OCI-M1 (cell line): ENCODE measurements at places on chromosomes 7 and 10.

DNA sequence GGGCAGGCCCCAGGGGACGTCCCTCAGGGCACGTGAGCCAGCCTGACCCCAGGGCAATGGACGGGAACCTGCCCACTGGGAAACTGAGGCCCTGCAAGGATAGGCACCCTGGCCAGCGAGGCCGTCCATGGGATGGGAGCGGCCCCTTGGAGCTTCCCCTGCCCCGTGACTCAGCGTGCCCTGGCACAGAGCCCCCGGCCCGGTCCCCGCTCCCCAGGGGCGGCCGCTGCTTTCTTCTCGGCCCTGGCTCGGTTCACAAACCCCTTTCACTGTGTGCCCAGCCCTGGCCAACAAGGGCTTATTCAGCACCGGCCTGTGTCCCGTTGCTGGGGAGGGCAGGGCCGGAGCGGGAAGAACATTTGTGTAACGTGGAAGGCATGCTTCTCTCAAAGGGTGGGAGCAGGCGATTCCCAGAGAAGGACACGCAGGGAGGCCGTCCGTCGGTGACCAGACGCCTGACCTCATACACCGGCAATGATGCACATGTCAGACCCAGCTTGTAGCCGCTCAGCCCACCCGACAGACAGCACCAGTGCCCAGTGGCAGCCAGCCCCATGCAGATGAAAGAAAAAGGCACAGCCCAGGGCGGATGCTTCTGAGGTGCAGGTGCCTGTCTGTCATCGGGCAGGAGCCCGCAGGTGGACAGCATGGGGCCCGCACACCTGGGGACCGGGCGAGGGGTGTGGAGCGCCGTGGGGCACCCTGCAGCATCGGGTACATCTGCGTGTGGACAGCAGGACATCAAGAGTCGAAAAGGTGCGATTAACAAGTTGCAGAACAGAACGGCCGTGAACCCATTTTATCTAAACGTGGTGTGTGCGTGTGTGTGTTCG, 94.5 kb downstream of the PDGFA start:
- DNase-seq, result no peak

GRCh38 chr10:101694674-101695403, at the start of gene FBXW4:
Gene FBXW4 (minus strand): TSS chr10:101695170. CDS start chr10:101695105, 65 bp downstream.
- DNase-seq, result peak; percentile 76

GRCh38 chr7:35695473-35695850, 527 bp upstream of the HERPUD2 start:
- no peak for DNase-seq

- DNase-seq, result no peak
These were observed 282.8 kb upstream of the MGMT start for GRCh38 chr10:129184196-129184595.

- no peak for DNase-seq
These were observed 11.2 kb downstream of the KCNMA1 start for GRCh38 chr10:77626266-77626935.

- no peak for DNase-seq
These were observed 276.1 kb downstream of the DNAJB6 start for GRCh38 chr7:157612664-157613561.

DNA sequence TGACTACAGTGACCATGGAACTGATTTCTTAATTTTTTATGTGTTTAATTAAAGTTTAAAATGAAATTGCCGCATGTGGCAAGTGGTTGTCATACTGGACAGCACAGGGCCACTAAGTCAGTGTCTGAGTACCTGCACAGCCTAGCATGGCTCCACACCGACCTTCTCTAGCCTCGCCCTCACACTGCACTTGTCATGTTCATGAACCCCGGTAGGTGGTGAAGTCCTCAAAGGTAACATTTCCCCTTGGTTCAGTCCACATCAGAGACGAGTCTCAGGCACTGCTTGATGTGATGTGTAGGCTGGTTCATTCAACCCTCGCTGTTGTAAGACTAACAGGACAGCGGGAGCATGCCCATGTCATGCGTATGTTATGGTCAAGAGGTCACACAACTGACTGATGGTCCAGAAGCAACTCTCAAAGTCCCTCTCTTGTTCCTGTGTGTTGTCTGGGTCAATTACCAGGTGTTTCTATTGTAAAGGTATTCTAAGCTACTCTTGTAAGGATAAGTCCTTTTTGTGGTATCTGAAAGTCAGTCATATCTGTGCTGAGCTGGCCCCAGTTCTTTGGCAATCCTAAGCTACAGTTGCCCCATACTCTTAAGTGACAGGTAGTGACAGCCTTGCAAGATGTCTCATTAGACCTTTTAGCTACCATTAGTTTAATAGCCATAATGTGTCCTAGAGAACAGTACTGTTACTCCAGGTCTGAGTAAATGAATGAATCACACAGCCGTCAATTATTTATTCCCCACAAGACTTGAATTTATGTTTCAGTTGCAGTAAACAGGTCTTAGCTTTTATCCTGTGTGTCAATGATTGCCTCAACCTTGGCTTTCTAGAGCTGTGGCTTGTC, 32.9 kb upstream of the ZC3HAV1L start:
- no peak for DNase-seq

GRCh38 chr10:133422807-133423771, 1.3 kb downstream of the SPRN start:
- no peak for DNase-seq

- no peak for DNase-seq
These were observed 229.7 kb downstream of the TSPAN12 start for GRCh38 chr7:120628251-120628650.

DNA sequence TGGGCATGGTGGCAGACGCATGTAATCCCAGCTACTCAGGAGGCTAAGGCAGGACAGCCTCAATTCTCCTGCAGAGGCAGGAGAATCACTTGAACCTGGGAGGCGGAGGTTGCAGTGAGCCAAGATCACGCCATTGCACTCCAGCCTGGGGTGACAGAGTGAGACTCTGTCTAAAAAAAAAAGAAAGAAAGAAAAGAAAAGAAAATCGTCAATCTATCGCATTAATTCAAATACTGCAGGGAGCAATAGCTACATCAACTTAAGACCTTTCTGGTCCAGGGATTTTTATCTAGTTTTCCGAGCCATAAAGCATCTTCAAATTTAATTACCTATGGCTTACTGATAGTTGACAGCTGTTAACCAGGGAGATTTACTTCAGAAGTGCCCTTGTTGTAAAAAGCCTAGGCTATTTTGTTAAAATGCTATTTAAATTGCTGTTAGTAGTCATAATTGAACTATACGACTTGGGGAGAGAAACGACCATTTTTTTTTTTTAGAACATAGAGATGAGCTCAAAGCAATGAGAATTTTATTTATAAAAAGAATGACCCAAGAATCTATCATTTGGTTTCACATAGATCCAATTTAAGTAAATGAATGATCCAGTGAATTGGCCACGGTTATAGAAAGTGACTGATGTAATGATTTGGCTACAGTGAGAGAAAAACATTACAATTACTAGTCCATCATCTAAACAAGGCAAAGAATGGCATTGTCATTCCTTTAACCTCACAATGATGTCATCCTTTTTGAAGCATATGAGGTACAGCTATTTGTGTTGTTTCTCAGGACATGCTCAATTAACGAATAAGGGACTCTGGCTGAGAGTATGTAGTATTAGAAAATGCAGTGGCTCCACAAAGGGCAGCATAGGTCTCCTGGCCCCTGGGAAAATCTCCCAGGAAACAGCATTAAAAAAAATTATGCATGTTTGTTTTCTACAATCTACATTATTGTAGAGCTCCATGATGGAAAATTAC, 85.3 kb downstream of the SEMA3C start:
- DNase-seq, result peak; percentile 69

DNA sequence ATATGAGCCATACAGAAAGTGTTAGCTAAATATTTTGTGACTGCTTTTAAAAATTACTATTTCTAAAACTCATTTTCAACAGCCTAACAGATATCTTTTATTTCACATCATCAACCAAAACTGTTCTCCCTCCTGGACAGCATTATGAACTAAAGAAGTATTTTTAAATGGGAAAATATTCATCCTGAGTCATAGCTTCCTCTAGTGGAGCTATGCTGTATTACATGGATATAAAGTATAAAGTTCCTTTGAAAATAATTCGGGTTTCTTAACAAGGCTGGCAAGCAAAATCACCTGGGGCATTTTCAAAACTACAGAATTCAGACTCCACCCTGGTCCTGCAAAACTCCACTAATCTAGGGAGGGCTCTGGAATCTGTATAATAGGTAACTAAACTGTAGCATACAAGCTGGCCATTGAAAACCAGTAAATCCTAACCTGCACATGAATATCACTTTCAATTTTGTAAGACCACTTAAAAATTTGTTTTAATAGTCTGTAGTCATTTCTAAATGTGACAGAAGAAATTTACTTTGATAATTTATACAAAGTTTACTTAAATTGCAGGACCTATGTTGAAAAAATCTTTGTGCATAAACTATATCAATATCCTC, 53.5 kb downstream of the SCIN start:
- DNase-seq, result peak; percentile 68

GRCh38 chr7:48028938-48029337, at the start of gene SUN3:
Gene SUN3 (minus strand): TSS chr7:48029107. CDS start chr7:48028938, 169 bp downstream.
- DNase-seq, result peak; percentile 3
